ENCODE measurements at places on chromosomes 4 and X. TPM values are rescaled to one million over a fixed set of nuclear protein-coding genes. Genes with fewer than 3 reads are reported as not detected.
A peak's percentile ranks its signal among the peaks of the same experiment; 100 is the strongest.

GRCh38 chrX:41334363-41335197 lies 618 bp downstream of the DDX3X start:
- H3K4me1 ChIP-seq: peaks cover 20% of the 10 kb centered on the region
- H3K4me3 ChIP-seq: peak overlapping the region; percentile 93

DNA sequence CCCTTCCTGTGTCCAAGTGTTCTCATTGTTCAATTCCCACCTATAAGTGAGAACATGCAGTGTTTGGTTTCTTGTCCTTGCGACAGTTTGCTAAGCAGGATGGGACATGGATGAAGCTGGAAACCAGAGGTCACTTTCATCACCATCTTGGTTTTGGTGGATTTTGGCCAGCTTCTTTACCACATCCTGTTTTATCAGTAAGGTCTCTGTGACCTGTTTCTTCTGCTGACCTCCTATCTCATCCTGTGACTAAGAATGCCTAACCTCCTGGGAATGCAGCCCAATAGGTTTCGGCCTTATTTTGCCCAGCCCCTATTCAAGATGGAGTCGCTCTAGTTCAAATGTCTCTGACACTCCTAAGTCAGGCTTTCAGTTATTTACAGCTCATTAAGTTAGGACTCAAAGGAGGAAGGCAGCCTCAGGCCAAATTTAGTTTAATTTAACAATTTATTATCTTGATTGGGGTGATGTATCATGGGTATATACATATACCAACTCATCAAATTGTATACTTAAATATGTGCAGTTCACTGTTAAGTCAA lies 169.9 kb upstream of the NDP start:
- no peaks in the 10 kb centered on the region for H3K4me1 ChIP-seq
- H3K4me3 ChIP-seq: no peak overlapping the region
- DNase-seq: no peak
- H3K27me3 ChIP-seq: no peaks in the 10 kb centered on the region

- H3K27ac ChIP-seq: no peak overlapping the region
- H3K36me3 ChIP-seq: no peaks in the 10 kb centered on the region
- no peak overlapping the region for H3K4me3 ChIP-seq
- no peaks in the 10 kb centered on the region for H3K27me3 ChIP-seq
- no peak for DNase-seq
Observed at GRCh38 chr4:8707045-8707781, 114.6 kb downstream of the CPZ start.

DNA sequence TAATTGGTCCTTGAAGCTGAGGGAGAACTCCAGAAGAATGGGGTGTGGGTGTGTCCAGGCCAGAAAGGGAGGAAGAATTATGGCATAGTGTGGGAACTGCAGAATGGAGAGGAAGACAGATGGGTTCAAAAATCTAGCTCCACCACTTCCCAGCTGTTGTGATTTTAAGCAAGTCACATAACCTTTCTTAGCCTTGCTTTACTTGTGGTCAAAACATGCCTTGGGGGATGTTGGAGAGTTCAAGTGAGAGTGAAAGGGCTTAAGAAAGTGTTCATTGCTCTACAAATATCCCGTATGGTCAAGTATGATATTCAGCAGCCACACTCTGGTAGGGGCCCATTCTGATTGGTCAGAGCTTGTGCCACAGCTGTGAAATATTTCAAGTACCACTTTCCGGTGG lies 15.0 kb upstream of the STARD8 start:
- H3K27me3 ChIP-seq: no peaks in the 10 kb centered on the region
- no peaks in the 10 kb centered on the region for H3K4me1 ChIP-seq
- no peaks in the 10 kb centered on the region for H3K36me3 ChIP-seq
- no peak overlapping the region for H3K4me3 ChIP-seq
- no peak for DNase-seq

DNA sequence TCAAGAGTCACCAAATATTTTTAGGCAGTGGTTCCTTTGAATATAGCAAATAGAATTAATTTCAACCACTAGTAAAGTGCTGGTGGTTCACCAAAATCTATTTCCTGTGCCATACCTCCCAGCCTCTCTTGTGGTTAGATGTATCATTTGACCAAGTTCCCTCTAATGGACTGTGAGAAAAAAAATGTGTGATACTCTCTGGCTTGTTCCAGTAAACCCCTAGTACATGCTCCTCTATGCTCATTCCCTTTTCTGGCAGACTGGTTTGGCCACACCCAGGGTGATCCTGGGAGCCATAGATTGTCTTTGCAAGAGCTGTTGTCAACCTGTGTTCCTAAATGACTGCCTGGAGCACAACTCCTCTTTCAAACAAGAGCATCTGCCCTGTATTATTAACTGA lies 109.5 kb downstream of the FRAS1 start:
- no peaks in the 10 kb centered on the region for H3K27me3 ChIP-seq
- H3K36me3 ChIP-seq: no peaks in the 10 kb centered on the region
- H3K27ac ChIP-seq: no peak overlapping the region
- DNase-seq: no peak

DNA sequence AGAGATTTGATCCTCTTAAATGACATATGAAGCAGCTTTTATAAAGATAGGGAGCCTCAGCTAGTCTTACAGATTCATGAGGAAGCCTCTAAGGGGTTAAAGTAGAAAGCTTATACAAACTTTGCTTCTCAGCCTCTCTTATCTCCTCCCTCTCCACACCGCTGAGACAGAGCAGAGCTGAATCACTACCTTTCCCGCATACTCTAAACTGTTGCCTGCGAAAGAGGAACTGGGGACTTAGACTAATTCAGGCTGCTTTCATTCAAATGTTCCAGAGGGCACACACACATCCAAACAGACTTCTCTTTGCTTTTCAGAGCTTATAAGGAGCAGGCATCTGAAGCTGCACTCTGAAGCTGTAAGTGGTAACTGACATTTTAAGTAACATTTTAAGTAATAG lies at the start of gene SERTM2:
TSS of gene SERTM2 (plus strand) at position 169 of the 400 bp plus-strand sequence. CDS start 7,213 bp downstream, outside the sequence.
- peaks cover 33% of the 10 kb centered on the region for H3K27me3 ChIP-seq
- no peak within 1 kb of the TSS for H3K27ac ChIP-seq
- H3K4me3 ChIP-seq: no peak within 1 kb of the TSS
- H3K36me3 ChIP-seq: no peaks in the 10 kb centered on the region
- no peaks in the 10 kb centered on the region for H3K4me1 ChIP-seq
- no peak for DNase-seq

Gene PDK3
- 39.8 TPM for total RNA-seq

GRCh38 chr4:112343330-112344080 lies 46.3 kb downstream of the ALPK1 start:
- no peak overlapping the region for H3K4me3 ChIP-seq
- no peak for DNase-seq
- H3K27ac ChIP-seq: no peak overlapping the region

DNA sequence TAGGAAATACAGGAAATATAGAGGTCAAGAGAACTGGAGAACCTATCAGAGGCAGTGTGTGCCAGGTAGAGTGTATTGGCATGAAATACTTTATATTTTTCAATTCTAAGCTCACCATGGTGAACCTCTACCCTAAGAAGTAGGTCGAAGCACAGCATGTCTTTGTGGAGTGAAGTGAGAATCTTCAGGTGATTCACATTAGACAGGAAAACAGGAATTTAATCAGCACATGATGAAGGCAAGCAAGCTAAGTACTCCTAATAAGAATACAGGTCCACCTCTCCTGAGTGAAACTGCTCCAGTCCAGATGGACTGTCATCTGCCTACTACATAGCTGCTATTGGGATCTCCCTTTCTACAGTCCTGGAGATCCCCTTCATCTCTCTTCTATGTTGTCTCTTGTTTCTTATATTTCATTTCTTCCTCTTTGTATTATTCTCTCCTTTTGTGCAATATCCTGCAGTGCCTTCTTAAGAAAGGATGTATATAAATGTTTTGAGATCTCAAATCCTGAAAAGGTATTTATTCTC lies 159.0 kb downstream of the LRBA start:
- no peaks in the 10 kb centered on the region for H3K4me1 ChIP-seq
- no peaks in the 10 kb centered on the region for H3K27me3 ChIP-seq
- no peak overlapping the region for H3K27ac ChIP-seq

Gene ANKRD50
- 18.6 TPM for total RNA-seq

- H3K4me1 ChIP-seq: no peaks in the 10 kb centered on the region
- H3K4me3 ChIP-seq: no peak overlapping the region
- no peak for DNase-seq
- H3K27ac ChIP-seq: peak overlapping the region; percentile 26
Observed at GRCh38 chrX:10579112-10580011, 41.0 kb downstream of the MID1 start.
